ENCODE measurements at places on chromosomes 6 and 20.

DNA sequence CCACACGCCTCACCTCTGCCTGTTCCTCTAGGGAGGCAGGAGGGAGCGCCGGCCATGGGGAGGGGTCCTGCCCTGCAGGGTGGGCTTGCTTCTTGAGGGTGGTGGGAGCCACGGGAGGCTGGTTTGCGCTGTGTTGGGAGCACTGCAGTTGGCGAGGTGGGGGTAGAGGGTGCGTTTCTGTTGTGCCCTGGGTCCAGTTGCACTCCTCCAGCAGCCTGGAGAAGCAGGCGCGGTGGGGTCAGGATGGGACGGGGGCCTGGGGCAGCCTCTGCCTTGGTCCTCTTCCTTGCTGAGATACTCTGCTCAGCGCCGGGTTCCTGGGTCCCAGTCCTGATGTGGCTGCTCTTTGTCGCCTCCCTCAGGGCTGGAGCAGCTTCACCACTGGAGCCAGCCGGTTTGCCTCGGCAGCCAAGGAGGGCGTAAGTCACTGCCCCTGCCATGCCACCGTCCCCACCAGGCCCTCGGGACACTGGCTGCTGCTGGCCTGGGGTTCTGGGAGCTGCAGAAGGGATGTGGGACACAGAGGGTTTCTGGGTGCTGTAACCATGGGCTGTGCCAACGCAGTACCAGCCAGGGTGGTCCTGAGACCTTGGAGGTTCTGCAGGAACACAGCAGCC is 8.4 kb downstream of the ARFGAP1 start:
- no peak for DNase-seq

GRCh38 chr20:50415516-50416268 is 94.5 kb upstream of the PTPN1 start:
- no peak for DNase-seq

GRCh38 chr6:113330636-113330946 is 526.6 kb upstream of the MARCKS start:
- DNase-seq = no peak

DNA sequence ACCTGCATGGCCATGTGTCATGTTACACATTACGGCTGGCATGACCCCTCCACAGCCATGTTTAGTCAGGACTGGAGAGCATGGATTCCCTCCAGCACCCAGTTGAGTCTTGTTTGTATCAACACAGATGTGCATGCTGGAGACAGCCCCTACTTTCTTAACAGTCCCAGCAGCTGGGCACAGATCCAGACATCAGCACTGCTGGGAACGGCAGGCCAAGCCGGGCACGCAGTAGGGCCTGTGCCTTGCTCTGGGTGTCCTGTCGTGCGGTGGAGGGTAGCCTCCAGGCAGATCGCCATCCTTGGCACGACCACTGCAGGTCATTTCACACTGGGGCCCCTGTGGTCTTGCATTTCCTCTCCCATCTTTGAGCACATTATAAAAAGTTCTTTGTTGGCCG is 381.4 kb downstream of the SMOC2 start:
- DNase-seq = no peak

GRCh38 chr20:1509237-1509636 is 18.0 kb upstream of the SIRPB2 start:
- DNase-seq = no peak

- no peak for DNase-seq
Observed at GRCh38 chr20:47350181-47350550, 6.3 kb downstream of the ZMYND8 start.

GRCh38 chr6:52663936-52664185 is 7.1 kb upstream of the TMEM14A start:
- no peak for DNase-seq

DNA sequence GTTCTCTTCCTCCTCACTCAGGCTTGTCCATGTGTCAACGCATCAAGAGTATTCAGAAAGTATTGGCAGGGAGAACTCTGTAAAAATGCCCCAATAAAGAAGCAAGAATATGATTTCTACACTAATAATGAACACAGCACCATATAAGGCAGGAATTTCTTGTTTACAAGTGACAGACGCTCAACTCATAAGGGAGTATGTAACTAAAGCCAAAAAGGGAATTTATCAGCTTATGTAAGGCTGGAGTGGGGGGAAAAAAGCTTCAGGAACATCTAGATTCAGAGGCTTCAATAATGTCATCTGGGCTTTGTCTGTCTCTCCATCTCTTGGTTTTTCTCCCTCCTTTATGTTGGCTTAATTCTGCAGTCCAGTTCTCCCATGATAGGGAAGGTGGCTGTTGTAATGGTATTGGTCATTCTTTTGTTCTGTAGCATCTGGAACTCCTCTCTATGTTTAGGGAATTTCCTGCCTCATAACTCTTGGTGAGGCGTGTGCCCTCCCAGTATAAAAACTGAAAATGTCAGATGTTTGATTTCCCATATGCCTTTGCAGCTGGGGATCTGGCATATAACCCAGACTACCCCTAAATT is 125.1 kb upstream of the COL21A1 start:
- no peak for DNase-seq

DNA sequence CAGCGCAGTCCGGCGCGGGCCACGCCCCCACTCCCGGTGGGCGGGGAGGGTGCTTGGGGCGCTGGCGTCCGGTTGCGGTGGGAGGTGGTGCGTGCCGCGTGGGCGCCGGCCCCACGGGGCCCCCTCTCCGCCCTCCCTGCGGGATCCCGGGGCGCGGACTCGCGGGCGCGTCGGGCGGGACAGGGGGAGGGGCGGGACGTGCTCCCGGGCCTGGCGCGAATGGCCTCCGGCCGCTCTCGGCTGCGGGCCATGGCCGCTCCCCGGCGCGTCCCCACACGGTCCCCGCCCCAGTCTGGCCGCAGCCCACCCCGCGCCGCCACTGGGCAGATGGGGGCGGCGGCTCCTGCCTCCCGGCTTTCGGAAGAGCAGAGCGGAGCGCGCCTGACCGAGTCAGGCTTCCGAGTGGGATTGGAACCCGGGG is 771 bp upstream of the PPP1R3G start:
- DNase-seq = no peak

DNA sequence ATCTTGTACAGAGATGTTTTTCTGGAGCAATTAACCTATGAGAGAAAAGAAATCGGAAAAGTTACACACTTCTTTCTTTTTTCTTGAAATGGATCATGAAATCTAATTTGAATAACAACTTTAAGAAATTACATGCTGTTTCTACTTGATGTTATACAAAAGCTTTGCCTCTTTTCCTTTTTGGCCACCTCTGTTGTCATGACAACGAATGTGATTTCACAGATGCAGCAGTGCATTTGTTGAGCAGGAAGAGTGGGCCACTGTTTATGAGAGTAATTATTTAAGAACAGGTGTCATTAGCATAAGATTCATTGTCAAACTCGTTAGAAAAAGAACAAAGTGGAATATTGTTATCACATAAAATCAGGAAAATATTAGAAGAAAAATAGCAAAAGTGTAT is 148.3 kb upstream of the IMPG1 start:
- DNase-seq = no peak

DNA sequence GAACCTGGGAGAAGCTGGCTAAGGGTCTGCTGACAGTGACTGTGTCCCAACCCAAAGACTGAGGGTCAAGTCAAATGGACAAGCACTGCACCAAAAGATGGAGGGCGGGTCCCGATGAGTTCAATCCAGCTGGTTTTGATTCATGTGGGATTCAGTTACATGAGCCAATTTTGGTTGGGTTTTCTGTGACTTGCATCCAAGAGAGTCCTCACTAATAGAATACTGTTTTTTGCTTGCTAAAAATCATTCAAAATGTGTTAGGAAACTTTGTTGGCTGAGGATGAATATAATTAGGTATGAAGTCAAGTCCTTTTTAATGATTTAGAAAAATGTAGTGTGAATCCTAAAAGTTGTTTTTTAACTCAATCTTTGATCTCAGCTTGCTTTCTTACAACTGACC is 323.8 kb upstream of the NOX3 start:
- DNase-seq = no peak

GRCh38 chr6:103036846-103037245 is 1643.3 kb downstream of the GRIK2 start:
- no peak for DNase-seq

- no peak for DNase-seq
Observed at GRCh38 chr6:64083261-64083660, 447.7 kb downstream of the PHF3 start.

- DNase-seq = no peak
Observed at GRCh38 chr20:35320396-35321126, 28.3 kb upstream of the FAM83C start.

DNA sequence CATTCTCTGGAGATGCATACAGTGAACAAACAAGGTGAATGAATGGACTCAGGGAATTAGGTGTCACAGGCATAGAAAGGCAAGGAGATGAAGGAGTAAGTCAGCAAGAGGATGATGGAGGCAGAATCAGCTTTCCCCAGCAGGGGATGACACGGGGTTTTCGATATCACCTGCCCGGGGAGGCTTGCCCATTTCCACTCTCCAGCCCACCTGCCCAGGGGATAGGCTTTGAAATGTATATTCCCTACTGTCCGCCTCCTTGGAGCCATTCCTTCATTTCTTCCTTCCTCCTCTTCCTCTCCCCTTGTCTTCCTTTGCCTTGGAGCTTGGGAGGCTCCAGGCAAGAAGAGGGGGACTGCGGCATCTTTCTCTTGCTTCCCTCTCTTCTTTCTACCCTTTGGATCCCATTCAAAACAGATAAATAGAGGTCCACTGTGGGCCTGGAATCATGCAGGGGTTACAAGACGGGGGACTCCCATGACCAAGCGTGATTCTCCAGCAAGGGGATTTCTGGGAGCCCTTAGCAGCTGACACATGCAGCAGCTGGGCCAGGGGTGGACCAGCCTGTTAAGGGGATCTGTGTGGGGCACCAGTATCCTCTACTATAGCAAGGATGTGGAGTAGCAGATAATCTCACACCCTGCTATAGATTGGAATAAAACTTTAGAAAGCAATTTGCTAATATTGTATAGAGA is 23.5 kb upstream of the RNF24 start:
- DNase-seq = no peak

DNA sequence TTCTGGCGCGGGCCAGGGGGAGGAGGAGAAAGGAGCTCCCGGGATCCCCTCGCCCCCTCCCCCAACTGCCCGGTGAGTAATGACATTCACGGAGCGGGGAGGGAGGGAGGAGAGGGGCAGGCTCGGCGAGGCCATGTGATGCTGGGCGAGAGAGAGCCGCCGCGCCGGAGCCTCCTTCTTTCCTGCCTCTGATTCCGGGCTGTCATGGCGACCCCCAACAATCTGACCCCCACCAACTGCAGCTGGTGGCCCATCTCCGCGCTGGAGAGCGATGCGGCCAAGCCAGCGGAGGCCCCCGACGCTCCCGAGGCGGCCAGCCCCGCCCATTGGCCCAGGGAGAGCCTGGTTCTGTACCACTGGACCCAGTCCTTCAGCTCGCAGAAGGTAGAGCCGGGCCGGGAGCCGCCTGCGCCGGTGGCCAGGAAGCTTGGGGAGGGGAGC is at the start of gene GDAP1L1:
TSS of gene GDAP1L1 (plus strand) at position 178 of the 441 bp plus-strand sequence. CDS start at position 205, 27 bp downstream.
- DNase-seq = no peak

- DNase-seq = no peak
Observed at GRCh38 chr20:44585057-44585963, 2.9 kb downstream of the PKIG start.

DNA sequence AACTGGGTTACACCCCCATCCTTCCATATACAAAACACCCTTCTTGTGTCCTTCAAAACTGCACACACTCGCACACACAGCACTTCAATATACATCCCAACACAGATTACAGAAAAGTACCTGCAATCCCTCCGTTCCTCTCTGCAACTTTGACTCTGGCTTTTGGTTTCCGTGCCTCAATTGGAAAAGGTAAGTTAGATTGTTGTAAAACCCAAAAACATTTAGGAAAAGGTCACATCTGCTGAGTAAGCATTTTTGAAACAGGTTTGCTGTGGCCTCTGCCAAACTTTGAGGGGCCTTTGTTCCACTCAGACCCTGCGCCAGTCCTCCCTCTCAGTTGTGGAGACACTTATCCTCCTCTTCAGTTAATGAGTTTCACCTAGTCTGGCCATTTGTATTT is 4.2 kb downstream of the NKX2-4 start:
- no peak for DNase-seq

DNA sequence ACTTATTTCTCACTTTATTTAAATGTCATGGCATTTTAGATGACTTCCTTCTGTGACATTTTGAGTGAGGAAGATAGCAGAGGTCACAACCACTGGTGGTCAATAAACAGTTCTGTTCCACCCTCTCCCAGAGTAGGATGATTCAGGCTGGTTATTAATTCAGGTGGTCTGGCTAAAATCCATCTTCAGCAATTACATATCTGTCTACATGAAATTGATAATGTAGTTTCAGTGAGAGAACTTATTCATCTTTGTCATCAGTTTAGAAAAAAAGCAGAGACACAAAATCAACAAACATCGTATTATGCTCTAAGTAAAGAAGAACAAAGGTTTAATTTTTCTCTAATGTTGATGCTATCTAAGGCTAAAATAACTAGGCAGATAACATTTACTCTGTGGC is 525.5 kb downstream of the TENT5A start:
- no peak for DNase-seq

DNA sequence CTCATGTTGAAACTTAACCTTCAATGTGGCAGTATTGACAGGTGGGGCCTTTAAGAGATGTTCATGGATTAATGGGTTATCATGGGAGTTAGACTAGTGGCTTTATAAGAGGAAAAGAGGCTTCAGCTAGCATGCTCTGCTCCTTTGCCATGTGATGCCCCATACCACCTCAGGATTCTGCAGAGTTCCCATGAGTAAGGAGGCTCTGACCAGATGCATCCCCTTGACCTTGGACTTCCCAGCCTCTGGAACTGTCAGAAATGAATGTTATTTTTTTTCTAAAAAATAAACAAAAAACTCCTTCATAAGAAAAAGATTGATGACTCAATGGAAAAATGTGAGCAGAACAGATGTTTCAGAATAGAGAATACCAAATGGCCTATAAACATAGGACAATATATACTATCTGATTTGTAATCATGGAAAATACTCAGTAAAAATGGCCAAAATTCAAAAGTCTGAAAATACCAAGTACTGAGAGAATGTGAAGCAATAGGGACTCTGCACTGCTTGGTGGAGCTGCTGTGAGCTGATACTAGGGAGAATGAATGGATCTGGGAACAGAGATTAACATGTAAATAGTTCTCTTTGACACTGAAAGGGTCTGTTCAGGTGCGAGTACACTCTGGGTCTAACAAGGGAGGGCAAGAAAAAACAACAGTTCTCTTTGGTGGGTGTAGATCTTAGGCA is 7.4 kb upstream of the TRIM39 start:
- DNase-seq = no peak

- no peak for DNase-seq
Observed at GRCh38 chr6:17318435-17319165, 37.4 kb downstream of the RBM24 start.

- no peak for DNase-seq
Observed at GRCh38 chr6:36752886-36753506, 55.4 kb downstream of the RAB44 start.

GRCh38 chr20:1930165-1930564 is 35.0 kb downstream of the SIRPA start:
- DNase-seq = no peak

DNA sequence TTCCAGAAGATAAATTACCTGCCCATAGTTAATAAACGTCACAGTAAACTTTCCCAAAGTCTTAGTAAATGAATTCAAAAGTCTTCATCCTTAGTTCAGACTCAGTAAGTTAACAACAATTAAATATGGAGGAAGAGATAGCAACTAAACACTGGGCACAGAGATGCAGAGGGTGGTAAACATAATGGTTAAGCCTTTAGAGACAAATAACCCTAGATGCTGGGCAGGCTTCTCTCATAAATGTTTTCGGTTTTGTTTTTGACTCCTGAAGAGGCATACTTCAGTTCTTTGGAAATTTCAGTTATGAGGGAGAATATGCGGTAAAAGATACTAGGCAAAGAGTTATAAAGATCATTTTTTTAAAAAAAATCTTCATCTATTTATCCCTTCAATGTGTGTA is 369.8 kb downstream of the FRK start:
- DNase-seq = no peak

GRCh38 chr6:34102696-34103095 is 43.2 kb downstream of the GRM4 start:
- no peak for DNase-seq

GRCh38 chr6:125746731-125747588 is 2.5 kb upstream of the HEY2 start:
- peak; percentile 67 for DNase-seq

Data from activated T-helper 1 cell treated with anti-CD3 and anti-CD28 coated beads, Interleukin-12 subunit alpha, Interleukin-12 subunit beta, Interleukin-2, Interleukin-4 antibody, amounts not matched to agents 30 ng/mL and 10 ng/mL and 1 ng/mL, durations not matched to agents 14 hours and 24 hours and 36 hours (primary cell).